ENCODE measurements at places on chromosomes 2 and 18. TPM values are rescaled to one million over a fixed set of nuclear protein-coding genes. Genes with fewer than 3 reads are reported as not detected.

- DNase-seq: peak; percentile 67
Measured at GRCh38 chr2:186256540-186256939, 229.5 kb upstream of the ZC3H15 start.

- DNase-seq: no peak
Measured at GRCh38 chr2:731711-732110, 54.5 kb upstream of the TMEM18 start.

GRCh38 chr18:32362484-32362883, 108.2 kb downstream of the GAREM1 start:
- DNase-seq: no peak

DNA sequence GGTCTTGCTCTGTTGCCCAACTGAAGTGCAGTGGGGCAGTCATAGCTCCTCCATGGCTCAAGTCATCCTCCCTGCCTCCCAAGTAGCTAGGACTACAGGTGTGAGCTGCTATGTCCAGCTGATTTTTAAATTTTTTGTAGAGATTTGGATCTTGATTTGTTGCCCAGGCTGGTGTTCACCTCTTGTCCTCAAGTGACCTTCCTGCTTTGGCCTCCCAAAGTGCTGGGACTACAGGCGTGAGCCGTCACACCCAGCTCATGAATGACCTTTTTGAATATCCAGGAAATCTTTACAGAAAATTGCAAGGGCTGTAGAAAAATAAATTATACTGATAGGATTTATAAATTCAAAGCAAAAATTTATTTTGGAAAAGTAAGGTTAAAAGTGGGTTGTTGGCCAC, 17.4 kb downstream of the ACTR3 start:
- no peak for DNase-seq

GRCh38 chr2:24676493-24676892, 116.7 kb downstream of the PTRHD1 start:
- no peak for DNase-seq

DNA sequence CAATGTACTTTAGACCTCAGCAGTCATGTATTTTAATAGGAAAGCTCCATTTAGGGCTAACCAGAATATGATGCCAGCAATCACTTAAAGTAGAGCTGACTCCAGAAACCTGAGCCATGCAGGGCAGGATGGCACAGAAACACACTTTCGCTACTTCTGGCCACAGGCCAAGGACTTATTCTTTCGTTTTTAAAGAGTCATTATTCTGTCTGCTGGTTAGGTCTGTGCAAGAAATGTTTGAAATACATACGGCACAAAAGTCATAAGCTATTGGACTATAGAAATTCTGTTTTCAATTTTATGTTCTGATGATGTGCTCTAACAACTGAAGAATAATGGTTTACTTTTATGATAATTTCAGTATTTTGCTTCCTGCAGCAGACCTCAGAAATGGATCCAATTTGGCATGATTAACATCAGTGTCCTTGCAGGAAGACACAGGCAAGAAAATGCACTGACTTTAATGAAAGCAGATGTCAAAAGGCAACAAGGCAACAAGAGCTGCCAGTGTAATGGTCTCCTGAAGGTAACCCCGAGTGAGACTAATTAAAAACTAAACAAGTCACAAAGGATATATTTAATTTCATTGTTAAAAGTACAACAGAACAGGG, 114.4 kb upstream of the CHRNA1 start:
- peak; percentile 57 for DNase-seq

DNA sequence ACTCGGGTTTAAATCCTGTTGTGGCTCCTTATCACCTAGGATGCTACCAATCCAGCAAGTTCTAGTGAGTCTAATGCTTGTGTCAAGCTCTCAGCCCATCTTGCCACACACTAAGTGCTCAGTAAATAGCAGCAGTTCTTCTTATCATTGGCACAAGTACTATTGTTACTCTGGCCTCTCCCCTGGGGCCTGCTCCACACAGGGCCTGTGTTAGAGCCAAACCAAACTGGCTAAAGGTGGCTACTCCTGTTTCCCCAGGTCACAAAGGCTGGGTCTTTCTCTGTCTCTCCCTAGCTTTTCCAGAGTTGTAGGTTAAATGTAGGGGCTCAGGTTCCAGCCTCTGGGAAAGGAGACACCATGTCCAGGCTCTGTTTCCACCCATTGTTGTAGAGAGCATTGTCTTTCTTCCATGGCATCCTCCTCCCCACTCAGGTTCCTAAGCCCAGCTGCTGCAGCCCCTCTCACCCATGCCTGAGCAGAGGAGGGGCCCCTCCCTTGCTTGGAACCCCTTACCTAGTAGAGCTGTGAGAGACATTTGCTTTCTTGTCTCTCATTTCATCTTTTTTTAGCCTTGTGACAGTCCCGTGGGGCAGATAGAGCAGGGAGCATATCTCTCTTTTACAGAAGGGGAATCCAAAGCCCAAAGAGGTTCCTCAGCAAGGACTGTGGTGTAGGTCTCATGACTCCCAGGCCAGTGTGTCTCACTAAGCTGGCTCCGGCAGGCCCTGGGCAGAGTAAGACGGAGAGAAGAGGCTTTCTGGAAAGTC, 56.4 kb upstream of the OTOF start:
- peak; percentile 17 for DNase-seq

DNA sequence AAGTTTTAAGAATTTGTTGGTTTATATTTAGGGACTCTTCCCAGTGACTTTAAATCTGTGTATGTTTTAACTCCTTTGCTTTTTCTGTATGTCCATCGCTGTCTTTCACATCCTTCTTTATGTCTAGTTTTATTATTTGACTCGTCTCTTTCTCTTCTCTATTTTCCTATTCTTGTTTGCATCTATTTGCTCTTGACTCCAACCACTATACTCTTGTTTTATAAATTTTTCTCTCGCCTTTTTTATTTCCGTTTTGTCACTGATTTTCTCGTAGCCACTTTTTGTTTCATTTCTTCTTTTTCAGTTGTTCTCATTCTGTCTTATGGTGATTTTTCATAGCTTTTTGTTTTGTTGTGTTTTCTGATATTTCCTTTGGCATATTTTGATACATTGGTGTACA, 170.5 kb upstream of the NETO1 start:
- no peak for DNase-seq

GRCh38 chr2:235107640-235107951, 155.8 kb downstream of the SH3BP4 start:
- no peak for DNase-seq

- peak; percentile 23 for DNase-seq
Measured at GRCh38 chr2:25672494-25673299, 680 bp downstream of the DTNB start.

DNA sequence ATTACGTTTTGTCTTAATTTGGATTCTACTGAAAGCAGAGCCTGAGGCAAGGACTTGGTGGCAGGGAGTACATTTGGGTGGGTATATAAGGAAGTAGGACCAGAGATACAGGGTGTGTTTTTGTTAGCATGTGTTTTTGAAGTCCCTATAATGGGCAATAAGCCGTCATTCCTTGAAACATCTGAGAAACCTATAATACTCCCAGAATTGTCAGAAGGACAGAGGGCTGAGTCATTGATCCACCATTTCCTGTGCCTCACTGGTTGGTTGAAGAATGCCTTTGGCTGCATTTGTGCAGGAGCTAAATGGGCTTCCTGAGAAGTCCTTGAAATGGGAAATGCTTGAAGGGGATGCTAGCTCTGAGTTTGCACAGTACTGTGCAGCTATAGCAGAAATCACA, 281.8 kb upstream of the ZEB2 start:
- peak; percentile 79 for DNase-seq

DNA sequence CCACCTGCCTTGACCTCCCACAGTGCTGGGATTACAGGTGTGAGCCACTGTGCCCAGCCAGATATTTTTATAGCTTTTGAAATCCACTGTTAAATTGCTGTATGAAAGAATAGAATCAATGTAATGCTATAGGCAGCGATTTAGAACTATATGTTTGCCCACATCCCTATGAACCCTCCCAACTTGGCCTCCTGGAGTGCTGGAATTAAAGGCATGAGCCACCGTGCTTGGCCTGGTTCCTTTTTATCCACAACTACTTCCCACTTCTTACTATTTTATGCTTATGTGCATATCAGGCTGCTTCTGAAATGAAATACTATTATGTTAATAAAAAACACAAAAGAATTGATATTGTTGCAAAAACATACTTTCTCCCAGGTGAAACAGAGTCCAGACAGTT, 11.6 kb upstream of the PTPN2 start:
- no peak for DNase-seq

- no peak for DNase-seq
Measured at GRCh38 chr2:119229716-119230115, 6.1 kb downstream of the STEAP3 start.

DNA sequence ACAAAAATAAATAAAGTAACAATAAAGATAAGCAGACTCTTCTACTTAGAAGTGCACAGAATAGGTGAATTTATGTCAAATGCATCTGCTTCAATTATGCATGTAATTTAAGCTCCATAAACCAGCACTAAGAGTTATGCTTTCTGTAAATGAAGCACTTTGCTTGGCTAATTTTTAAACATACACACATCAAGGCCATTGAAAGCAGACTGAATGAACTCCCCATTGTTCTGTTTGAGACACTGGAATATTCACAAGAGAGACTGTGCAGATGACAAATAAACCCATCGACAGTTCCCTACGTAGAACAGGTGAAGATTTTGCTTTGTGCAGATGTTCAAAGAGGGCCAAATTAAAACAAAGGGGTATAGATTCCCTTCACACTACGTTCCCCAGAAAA, 133.4 kb downstream of the PID1 start:
- no peak for DNase-seq

DNA sequence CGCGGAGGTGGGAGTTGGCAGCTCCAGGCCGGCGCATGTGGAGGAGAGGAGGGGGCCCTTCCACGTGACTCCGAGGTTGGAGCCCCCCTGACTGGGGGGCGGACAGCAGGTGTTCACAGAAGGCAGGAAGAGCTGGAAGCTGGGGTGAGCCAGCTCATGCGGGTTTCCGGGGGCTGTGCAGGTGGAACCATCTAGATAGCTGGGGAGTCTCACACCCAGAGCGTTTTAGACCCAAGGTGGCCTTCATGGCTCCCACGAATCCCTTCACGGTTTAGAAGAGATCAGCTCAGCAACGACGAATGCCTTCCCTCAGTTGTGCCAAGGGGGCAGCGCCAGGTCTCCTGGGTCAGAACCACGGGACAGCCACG, 740.5 kb upstream of the SALL3 start:
- no peak for DNase-seq

DNA sequence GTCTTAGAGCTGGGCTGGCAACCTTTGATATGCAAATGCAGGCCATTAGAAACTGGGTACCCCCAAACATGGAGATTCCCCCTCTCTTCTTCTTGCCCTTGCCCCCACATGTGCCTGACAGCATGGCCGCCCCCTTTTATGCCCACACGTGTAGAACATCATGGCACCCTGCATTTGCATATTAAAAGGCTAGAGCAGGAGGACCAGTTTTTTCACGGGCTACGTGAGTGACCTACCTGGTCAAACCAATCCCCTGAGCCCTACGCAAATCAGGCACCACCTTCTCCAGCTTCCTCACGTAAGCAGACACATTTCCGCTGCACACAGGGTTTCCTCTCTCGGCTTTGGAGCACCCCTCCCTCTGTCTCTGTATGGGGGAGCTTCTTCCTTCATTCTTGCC, 110.9 kb upstream of the COPS8 start:
- DNase-seq: no peak

GRCh38 chr2:173282795-173283545, 71.7 kb upstream of the CDCA7 start:
- no peak for DNase-seq

GRCh38 chr18:58887613-58887963, 22.9 kb downstream of the ZNF532 start:
- peak; percentile 36 for DNase-seq

DNA sequence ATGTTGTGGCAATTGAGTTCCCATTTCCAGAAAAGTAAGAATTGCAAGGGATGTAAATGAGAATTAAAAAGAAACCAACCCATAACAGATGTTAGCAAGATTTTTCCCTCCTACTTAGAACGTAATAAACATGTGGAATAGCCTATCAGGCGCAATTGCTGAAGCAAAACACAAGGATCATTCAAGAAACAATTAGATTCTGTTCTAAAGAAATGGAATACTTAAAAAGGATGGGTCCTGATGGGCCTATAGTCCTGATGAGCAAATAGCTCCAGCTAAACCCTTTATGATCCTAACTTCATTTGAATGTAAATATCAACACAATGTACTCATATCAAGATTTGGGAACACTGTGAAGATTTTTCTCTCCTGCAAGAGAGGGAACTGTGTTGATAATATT, 771.0 kb upstream of the CDH7 start:
- DNase-seq: no peak

DNA sequence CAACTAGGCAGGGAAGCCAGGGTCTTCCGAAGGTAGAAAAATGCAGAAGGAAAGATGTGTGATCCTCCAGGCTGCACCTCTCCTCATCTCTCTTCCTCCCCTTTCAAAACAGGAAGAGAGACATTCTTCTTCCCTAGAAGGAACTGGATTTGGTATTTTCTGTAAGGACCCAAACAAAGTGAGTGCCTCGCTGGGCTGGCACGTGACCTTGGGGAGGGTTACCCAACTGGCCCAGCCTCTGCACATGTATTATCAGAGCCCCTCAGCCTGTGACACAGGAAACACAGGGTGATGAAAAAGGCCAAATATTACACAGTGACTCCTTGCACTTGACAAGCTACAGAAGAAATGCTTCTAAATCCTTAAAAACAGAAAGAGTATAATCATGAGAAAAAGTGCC, 2.3 kb downstream of the HJURP start:
- no peak for DNase-seq

DNA sequence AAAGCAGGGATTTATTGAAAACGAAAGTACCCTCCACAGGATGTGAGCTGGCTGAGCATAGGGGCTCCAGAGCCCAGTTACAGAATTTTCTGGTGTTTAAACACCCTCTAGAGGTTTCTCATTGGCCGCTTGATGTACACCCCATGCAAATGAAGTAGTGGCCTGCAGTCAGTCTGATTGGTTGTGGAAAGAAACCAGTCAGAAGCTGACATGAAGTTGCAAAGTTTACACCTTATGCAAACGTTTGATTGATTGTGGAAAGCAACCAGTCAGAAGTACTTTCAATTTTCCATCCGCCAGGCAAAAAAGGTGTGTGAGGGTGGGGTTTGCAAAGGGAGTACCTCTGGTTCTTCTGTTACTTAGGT, 62.3 kb downstream of the VWA3B start:
- DNase-seq: peak; percentile 79

GRCh38 chr2:15588329-15588919, 3.2 kb upstream of the DDX1 start:
- DNase-seq: peak; percentile 59

- no peak for DNase-seq
Measured at GRCh38 chr2:197033222-197033621, 106.7 kb upstream of the PGAP1 start.

GRCh38 chr18:38646296-38646695, 1080.7 kb upstream of the CELF4 start:
- no peak for DNase-seq

- DNase-seq: no peak
Measured at GRCh38 chr2:1483551-1483950, 70.3 kb downstream of the TPO start.

The FLACC1 gene
- 1.2 TPM for total RNA-seq

The EPHA4 gene
- total RNA-seq: 13.9 TPM

The CHN1 gene
- 3.3 TPM for total RNA-seq

The DSG4 gene
- not detected for total RNA-seq

The LRP2 gene
- total RNA-seq: 0.41 TPM

The CD8B2 gene
- total RNA-seq: not detected

The TXNL4A gene
- total RNA-seq: 62.2 TPM

The RAX gene
- not detected for total RNA-seq

The C2orf81 gene
- total RNA-seq: 1.9 TPM

The THUMPD2 gene
- 9.5 TPM for total RNA-seq

The DRC1 gene
- total RNA-seq: not detected

The PPP1R1C gene
- not detected for total RNA-seq

The CABLES1 gene
- 7.4 TPM for total RNA-seq

The SUPT7L gene
- total RNA-seq: 36.7 TPM
